Mucosa of descending colon (tissue), 3 donors: ENCODE measurements at places on chromosomes 11 and 22.

GRCh38 chr11:77883775-77884174, 62.8 kb downstream of the AAMDC start:
- no peak for DNase-seq

GRCh38 chr11:12150831-12151382, 40.5 kb downstream of the MICAL2 start:
- DNase-seq, result no peak

DNA sequence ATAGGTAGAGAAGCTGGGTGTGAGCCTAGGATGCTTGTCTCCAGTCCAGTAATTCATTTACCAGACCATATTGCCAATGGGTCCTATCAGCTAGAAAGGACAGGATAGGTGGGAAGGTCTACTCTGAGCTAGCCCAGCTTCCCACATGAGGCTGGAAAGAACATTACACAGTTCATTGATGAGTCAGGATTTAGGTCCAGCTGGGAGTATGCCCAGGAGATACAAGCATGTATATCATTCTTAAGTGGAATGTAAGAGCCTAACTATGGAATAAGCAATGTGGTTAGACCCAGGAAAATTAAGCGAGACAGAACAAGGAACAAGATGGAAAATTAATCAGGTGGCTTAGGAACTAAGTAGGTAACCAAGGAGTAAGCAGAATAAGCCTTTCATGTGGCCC, 59.0 kb upstream of the TBCEL start:
- no peak for DNase-seq

GRCh38 chr22:47802421-47802820, 1040.0 kb downstream of the TBC1D22A start:
- no peak for DNase-seq

DNA sequence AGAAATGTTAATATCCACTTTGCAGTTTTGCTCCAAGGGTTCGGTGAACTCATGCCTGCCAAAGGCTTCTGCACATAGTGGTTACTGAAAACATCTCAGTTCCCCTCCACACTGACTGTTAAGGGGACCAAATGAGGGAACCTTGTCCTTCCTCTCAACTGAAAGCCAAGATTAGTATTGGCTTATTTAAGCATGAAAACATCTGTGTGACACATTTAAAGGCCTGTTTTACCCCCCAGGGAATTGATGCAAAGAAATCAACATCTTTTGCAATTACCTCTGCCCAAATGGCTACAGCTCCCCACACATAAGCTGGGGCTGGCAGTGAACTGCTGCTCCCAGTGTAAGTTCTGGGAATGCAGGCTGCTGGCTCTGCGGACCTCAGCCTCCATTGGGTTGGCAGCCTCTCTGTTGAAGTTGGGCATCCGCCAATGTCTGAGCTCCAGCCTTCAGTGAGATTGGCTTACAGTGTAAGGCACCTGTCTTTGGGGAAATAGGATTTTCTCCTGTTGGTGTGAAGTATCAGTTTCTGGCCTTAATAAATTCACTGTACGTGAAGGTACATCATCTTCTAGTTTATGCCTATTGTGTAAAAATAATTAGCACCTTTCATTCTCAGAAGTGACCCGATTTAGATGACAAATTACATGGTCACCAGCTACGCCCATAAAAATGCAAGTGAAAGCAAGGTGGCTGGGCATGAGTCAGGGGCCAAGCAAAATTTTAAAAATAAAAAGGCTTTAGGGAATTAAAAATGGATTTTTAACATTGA, 213.4 kb upstream of the SYN3 start:
- no peak for DNase-seq

GRCh38 chr11:33262011-33262645, 4.9 kb downstream of the HIPK3 start:
- no peak for DNase-seq

- no peak for DNase-seq
Observed at GRCh38 chr11:116576526-116576925, 196.3 kb downstream of the BUD13 start.

GRCh38 chr22:47391169-47392053, 629.0 kb downstream of the TBC1D22A start:
- peak; percentile 29 for DNase-seq

- no peak for DNase-seq
Observed at GRCh38 chr11:120774591-120775386, 249.1 kb upstream of the TBCEL start.

GRCh38 chr11:95055283-95055897, 6.2 kb downstream of the KDM4F start:
- DNase-seq, result no peak

GRCh38 chr11:9732453-9732852, 68.6 kb downstream of the SWAP70 start:
- no peak for DNase-seq

DNA sequence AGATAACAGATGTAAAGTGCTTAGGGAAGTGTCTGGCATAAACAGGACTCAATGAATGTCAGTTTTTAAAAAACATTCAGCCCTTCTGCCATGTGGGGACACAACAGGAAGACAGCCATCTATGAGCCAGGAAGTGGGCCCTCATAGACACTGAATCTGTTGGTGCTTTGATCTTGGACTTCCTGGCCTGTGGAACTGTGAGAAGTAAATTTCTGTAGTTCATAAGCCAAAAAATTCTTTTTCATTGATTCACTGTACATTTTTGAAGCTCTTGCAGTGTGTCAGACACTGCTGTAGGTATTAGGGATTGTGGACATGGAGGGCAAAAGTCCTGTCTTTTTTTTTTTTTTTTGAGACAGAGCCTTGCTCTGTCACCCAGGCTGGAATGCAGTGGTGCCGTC, 188.6 kb downstream of the HIPK3 start:
- DNase-seq, result no peak

DNA sequence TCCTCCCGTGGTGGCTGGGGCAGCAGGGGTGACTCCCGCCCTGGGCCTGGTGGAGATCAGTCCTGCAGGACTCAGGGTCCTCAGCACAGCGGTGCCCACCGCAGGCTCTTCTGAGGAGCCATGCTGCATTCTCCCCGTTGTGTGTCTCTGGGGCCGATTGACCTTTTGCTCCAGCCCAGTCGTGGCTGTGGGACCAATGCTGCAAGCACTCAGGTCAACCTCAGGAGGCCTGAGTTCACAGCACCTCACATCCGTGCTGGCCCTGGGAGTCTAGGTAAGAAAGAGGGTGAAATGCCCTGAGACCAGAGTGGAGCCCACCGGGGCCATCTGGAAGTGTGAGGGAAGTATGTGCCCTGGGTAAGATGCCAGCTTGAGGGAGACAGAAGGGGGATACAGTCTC, 316.1 kb upstream of the B3GAT1 start:
- no peak for DNase-seq

GRCh38 chr11:10534316-10534715, 6.7 kb downstream of the RNF141 start:
- DNase-seq, result no peak

GRCh38 chr11:66768088-66768521, 39.1 kb upstream of the SPTBN2 start:
- no peak for DNase-seq

DNA sequence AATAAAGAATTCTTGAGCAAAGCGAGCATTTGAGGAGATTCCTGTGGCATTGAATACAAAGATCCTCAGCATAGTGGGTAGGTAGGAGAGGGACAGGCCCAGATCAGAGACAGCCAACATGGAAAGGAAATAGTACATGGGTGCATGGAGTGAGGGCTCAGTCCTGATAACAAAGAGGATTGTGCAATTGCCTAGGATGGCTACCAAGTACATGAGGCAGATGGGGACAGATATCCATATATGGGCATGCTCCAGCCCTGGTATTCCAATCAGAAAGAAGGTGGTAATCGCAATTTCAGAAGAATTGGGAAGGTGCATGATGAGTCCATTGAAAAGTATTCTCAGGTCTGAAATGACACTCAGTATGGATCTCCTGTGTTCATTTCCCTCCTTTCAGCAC, 8.6 kb downstream of the OR51T1 start:
- DNase-seq, result no peak

- DNase-seq, result no peak
Observed at GRCh38 chr11:102430158-102430836, 22.3 kb downstream of the TMEM123 start.

DNA sequence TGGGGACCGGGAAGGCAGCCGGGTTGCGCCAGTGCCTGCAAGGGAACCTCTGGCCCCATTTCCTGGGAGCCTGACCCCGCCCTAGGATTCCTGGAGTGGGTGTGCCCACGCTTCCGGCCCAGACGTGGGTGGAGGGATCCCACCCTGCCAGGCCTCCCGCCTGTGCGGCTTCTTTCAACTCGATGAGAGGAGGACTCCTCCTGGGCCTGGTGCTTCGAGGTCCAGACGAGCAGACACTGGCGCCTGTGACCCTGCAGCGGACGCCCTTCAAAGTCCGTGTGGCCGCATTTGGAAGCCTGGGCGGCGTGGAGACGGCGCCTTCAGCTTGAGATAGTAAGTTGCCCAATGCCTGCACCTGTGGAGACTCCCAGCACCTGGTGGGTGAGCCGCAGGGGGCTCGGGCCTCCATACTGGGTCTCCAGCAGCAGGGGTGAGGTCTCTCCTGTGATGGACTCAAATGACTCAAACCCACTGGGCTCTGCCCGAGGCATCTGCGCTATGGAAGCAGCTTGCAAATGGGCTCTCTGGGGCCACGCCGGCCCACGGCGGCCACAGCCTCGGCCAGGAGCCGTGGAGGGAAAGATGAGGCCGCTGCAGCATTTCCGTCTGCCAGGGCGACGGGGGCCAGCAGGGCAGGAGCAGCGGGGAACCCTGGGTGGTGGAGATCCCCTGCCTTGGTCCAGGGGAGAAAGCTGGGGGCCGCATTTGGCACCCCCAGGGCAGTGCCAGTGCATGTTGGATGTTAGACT, 64.3 kb upstream of the PPARA start:
- DNase-seq, result peak; percentile 92

DNA sequence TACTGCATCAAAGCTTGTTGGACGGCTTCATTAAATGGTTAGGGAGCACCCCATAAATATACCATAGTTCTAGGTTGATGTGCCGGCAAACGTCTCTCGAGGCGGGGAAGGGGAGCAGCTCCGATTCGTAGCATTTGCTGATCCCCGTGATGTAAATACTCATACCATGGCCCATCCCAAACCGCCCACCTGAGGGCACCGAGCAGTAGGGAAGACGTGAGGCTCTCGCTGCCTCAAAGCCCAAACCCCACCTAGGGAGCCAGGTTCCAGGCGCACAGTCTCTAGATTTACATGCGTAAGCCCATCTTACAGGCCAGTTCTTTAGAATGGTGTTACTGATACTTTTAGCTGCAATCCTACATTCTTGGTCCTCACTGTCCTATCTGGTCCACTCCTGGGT, 124.0 kb downstream of the FEZ1 start:
- no peak for DNase-seq

DNA sequence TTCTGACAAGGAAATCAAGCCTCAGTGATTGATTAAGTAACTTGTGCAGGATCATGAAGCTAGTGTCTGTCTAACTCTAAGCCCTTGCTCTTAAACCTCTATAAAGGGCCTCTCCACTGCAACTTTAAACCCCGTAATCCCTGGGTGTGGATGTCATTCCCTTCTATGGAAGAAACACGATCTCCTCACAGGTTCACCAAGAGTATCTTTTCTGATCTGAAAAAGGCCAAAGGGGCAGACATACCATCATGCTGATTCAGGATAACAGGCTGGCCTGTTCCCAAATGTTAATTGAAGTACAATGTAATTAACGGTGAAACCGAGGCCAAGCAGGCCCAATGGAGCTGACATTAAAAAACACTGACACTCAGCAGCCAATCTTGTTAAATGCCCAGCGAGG, 17.1 kb downstream of the TTC12 start:
- DNase-seq, result no peak

DNA sequence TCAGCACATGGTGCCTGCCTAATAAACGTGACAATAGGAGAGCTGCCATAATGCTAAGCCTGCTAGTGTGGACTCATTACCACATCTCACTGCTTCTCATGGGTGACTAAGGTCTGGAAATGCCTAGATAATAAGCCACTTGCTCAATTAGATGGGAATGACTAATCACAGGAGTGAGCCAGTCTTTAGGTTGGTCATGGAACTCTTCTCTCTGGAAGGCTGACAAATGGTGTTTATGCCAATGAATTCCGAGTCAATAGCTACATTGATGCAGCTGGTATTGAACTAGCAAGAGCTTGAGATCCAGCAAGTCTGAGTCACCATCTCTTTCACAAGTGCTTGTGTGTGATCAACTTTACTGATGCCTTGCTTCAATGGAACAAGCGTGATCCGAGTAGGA, 334.9 kb downstream of the OPCML start:
- no peak for DNase-seq

GRCh38 chr11:1155274-1155693, 2.5 kb upstream of the MUC5AC start:
- DNase-seq, result no peak

DNA sequence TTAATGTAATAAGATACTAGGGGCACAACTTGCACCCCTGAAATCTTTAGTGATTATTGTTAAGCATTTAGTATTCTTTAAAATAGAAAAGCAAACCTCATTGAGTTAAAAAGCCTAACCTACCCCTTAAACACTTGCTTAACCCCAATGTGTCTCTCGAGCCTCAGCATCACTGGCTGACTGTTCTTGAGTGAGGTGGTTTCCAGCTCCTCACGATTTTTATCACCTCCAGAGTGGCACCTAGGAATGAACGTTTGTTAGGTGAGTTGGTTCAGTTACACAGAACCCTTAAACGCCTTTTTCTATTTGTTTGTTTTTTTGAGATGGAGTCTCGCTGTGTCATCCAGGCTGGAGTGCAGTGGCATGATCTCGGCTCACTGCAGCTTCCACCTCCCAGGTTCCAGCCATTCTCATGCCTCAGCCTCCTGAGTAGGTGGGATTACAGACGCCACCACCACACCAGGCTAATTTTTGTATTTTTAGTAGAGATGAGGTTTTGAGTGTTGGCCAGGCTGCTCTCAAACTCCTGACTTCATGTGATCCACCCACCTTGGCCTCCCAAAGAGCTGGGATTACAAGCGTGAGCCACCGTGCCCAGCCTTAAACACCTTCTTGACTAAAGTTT, 13.7 kb downstream of the YWHAH start:
- no peak for DNase-seq

- peak; percentile 13 for DNase-seq
Observed at GRCh38 chr11:111019451-111019850, 226.1 kb upstream of the POU2AF2 start.

- DNase-seq, result no peak
Observed at GRCh38 chr11:95360377-95361075, 129.5 kb upstream of the SESN3 start.

DNA sequence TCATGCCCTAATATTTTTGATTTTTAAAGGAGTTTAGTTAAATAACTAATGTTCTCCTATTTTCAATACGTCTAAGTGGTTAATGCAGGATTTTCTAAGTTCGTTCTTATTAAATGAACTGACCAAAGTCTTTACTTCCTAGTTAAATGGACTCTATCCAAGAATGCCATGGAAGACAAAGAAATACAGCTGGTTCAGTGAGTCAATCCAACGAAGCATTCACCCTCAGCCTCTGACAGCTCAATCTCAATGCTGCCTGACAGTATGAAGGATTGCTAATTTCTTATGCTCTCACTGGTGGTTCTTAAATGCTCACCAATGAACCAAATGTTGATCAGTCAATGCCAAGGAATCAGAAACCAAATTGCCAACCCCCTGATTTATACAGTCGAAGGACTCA, 219.4 kb downstream of the CADM1 start:
- DNase-seq, result no peak
